ENCODE measurements at places on chromosomes 1 and 21. TPM values are rescaled to one million over a fixed set of nuclear protein-coding genes. Genes with fewer than 3 reads are reported as not detected.

The TMEM61 gene
- 1.0 TPM for total RNA-seq

The C1orf185 gene
- total RNA-seq, result not detected

The TMEM79 gene
- 7.7 TPM for total RNA-seq

The UBL4B gene
- total RNA-seq, result not detected

The REN gene
- total RNA-seq, result not detected

The ACBD6 gene
- 52.9 TPM for total RNA-seq

The FAM177B gene
- total RNA-seq, result not detected

The VSIG8 gene
- total RNA-seq, result not detected

The FMO3 gene
- not detected for total RNA-seq

The KIF2C gene
- 36.7 TPM for total RNA-seq

The HIVEP3 gene
- 4.3 TPM for total RNA-seq

The PLA2G2D gene
- total RNA-seq, result not detected

The FMO4 gene
- total RNA-seq, result 0.51 TPM

The NEXN gene
- total RNA-seq, result 11.0 TPM

The KRTAP10-2 gene
- not detected for total RNA-seq

The CFHR1 gene
- 0.17 TPM for total RNA-seq

The EPHB2 gene
- total RNA-seq, result 32.4 TPM

The LINGO4 gene
- not detected for total RNA-seq

The CDCA8 gene
- total RNA-seq, result 44.5 TPM

The TPTE gene
- not detected for total RNA-seq

The C21orf91 gene
- total RNA-seq, result 1.6 TPM

The TNFRSF9 gene
- total RNA-seq, result 3.7 TPM

The KIF21B gene
- total RNA-seq, result 2.1 TPM

The METTL13 gene
- total RNA-seq, result 41.0 TPM

The TMPRSS3 gene
- 0.09 TPM for total RNA-seq

The CELA2A gene
- total RNA-seq, result not detected

The DNM3 gene
- total RNA-seq, result 0.60 TPM

The RXFP4 gene
- 0.07 TPM for total RNA-seq

The KRTAP19-1 gene
- not detected for total RNA-seq

The CFHR5 gene
- total RNA-seq, result not detected

The NBPF15 gene
- total RNA-seq, result 23.3 TPM

The USP21 gene
- total RNA-seq, result 21.6 TPM

The IL19 gene
- not detected for total RNA-seq

The HLX gene
- total RNA-seq, result 3.6 TPM

The IL23R gene
- not detected for total RNA-seq

The HES3 gene
- not detected for total RNA-seq

The IGSF21 gene
- not detected for total RNA-seq

The DPT gene
- not detected for total RNA-seq

The ARHGAP30 gene
- total RNA-seq, result 0.06 TPM

The LCE1A gene
- total RNA-seq, result not detected

The ANKRD65 gene
- total RNA-seq, result 0.05 TPM

The SH3BGR gene
- total RNA-seq, result 0.26 TPM

The GPR157 gene
- total RNA-seq, result 5.3 TPM

The SIPA1L2 gene
- 7.4 TPM for total RNA-seq

The LCE2C gene
- not detected for total RNA-seq

The MMP23B gene
- 0.68 TPM for total RNA-seq

The ISG20L2 gene
- total RNA-seq, result 40.1 TPM

The CCDC30 gene
- total RNA-seq, result 0.97 TPM

The RPL5 gene
- 1,035 TPM for total RNA-seq

The SCP2 gene
- 51.3 TPM for total RNA-seq

The LYPD8 gene
- 0.12 TPM for total RNA-seq

The ACTA1 gene
- not detected for total RNA-seq

The PPFIA4 gene
- total RNA-seq, result 0.34 TPM

The OR2G6 gene
- total RNA-seq, result not detected

The KDF1 gene
- total RNA-seq, result 0.26 TPM

The ELF3 gene
- total RNA-seq, result 101 TPM

Measured in A549 treated with dexamethasone at 1 μM for 4 hours (cell line).